ENCODE measurements at places on chromosomes 6 and 20.
A peak's percentile ranks its signal among the peaks of the same experiment; 100 is the strongest.

DNA sequence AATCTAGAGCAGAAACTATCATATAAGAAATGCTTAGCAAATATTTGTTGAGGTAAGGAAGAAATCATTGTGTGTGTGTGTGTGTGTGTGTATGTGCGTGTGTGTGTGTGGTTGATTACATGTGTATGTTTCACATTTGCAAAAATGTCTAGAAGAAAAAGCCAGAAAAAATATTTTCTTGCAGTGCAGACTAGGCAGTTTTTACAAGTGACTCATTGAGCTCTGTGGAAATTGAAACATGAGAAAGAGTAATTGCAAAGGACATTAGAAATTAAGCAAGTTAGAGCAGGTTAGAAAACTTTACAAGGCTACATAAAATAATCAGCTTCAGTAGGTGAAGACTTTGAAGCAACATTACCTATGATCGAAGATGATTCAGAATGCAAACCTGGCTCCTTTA is 669.0 kb upstream of the EYS start:
- peak; percentile 12 for DNase-seq

DNA sequence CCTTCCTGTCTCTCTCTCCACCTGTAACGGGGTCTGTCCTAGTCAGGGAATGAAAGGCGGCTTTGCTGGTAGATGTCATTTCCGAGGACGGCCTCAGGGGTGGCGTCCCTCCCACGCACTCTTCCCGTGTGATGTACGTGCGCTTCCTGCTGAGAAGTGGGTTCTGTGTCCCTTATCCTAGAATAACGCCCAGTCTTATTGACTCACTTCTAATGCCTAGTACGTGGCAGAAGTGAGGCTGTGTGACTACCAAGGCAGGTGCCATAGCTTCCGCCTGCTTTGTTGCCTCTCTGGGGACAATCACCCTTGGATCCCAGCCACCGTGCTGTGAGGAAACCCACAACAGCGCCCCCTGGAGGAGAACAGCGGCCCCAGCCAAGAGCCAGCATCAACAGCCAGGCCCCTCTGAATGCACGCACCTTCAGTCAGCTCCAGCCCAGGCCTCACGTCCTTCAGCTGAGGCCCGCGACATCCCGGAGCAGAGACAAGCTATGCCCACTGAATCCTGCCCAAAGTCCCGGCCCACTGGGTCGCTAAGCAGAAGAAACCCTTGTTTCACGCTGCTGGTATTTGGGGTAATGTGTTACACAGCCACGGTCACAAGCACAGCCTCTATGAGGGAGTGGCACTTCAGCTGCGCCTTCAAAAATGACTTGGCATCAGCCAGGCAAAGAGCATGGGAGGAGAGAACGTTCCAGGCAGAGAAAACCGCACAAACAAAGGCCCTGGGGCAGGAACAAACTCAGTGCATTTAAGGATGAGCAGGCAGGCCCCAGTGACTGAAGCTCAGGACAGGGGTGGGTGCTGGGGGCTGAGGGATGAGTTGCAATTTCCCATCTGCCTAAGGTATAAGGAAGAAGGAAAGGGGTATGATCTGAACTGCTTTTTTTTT is 224.2 kb downstream of the NFATC2 start:
- DNase-seq: no peak

- no peak for DNase-seq
Measured at GRCh38 chr6:88881451-88881850, 82.0 kb downstream of the RNGTT start.

DNA sequence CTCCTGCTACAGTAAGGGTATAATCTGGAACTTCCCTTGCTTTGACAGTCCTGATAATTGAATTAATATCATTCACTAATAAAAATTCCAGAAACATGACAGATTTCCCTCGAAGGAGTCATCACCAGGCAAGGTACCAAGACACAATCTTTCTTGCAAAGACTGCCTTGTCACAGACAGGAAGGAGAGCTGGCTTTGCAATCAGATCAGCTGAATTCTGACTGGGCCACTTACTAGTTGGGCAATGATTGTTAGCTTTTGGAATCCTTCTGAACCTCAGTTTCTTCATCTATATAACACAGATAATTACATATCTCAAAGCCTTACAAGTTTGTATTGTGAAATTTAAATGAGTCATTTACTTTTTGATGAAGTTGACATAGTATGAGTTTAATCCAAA is 344.2 kb downstream of the RFPL4B start:
- DNase-seq: peak; percentile 94

- no peak for DNase-seq
Measured at GRCh38 chr20:40673442-40673841, 15.6 kb downstream of the MAFB start.

- peak; percentile 98 for DNase-seq
Measured at GRCh38 chr6:16277101-16277981, 39.0 kb downstream of the GMPR start.

GRCh38 chr6:108187519-108187918 is 21.7 kb downstream of the NR2E1 start:
- no peak for DNase-seq

DNA sequence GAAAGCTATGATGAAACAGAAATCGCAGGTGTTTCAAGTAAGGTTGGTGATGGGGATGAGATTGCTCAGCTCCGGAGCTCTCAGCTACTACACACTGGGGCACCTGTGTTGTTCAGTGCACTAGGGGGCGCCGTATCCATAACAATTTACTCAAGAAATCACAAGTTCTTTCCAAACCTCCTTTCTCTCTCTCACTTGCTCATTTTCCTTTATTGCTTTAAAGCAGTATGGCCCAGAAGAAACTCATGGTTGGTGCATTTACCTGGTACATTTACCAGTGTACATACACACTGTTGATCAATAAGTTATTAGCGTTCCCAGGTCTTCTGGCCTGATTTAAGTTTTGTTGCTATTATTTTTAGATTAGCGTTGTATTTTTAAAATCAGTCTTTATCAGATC is 235.2 kb upstream of the TAB2 start:
- peak; percentile 81 for DNase-seq

GRCh38 chr6:22949967-22950366 is 380.6 kb downstream of the HDGFL1 start:
- DNase-seq: no peak

GRCh38 chr6:55913228-55914195 is 38.1 kb upstream of the BMP5 start:
- DNase-seq: peak; percentile 28

DNA sequence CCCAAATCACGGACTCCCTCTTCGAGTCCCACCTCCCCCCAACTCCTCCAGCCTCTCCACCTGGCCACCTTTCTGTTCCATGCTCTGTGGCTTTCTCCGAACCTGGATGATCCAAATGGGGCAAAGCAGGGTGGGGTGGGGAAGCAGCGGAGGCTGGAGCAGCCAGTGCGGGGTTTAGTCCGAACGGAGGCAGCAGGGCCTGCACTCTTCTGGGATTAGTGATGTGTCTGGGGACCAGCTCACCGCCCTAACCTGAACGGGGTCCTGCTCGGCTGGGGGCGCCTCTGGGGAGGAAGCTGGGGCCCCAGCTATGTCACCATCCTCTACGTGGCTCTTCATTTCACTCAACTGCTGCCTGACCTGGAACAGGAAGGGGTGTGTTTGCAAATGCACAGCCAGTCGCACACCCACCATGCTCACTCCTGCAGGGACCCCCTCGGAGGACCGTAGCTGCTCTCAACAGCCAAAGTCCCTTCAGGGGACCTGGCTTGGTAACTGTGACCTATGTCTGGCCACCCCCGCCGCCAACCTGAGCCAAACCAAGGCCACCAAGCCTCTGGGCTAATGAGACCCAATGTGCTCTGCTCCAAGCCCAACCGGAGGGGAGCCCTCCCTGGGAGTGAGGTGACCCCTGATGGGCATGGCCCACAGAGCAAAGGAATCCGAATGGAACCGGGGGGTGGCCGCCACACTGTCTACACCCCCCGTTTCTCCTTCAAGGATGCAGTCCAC is 46.8 kb downstream of the DSTN start:
- no peak for DNase-seq

GRCh38 chr6:18276610-18277236 is 12.4 kb upstream of the DEK start:
- DNase-seq: peak; percentile 58
